ENCODE measurements at places on chromosomes 5 and 9. TPM values are rescaled to one million over a fixed set of nuclear protein-coding genes. Genes with fewer than 3 reads are reported as not detected.

The COL15A1 gene
- 0.30 TPM for total RNA-seq

The SLC25A2 gene
- total RNA-seq = 0.15 TPM

The EQTN gene
- total RNA-seq = not detected

The SLIT3 gene
- total RNA-seq = under 0.01 TPM

The SLC6A3 gene
- total RNA-seq = not detected

The ADGRV1 gene
- total RNA-seq = 0.15 TPM

The OGN gene
- not detected for total RNA-seq

The BTNL8 gene
- total RNA-seq = not detected

The GFPT2 gene
- total RNA-seq = 20.1 TPM

The HTR4 gene
- total RNA-seq = not detected

The SPACA9 gene
- total RNA-seq = 1.6 TPM

The MRPL36 gene
- 61.7 TPM for total RNA-seq

Measured in epithelial cell of umbilical artery (primary cell).